ENCODE measurements at places on chromosomes 4 and X.

DNA sequence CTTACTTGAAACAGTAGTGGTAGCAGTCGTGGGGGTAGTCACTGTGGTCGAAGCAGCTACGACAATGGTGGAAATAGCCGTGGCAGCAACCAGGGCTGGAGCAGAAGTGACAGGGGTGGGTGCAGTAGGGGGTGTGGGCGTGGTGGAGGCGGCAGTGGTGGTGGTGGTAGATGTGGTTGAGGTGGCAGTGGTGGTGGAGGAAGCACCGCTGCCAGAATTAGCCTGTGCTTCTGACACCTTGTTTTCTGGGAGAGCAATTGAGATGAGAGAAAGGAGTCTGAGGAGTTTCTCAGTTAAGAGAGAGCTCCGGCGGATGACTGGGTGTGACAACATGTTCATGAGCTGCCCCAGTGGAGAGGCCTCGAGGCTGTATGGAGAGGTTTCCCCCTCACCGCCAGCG is 113.5 kb upstream of the HSD17B10 start:
- DNase-seq, result no peak

DNA sequence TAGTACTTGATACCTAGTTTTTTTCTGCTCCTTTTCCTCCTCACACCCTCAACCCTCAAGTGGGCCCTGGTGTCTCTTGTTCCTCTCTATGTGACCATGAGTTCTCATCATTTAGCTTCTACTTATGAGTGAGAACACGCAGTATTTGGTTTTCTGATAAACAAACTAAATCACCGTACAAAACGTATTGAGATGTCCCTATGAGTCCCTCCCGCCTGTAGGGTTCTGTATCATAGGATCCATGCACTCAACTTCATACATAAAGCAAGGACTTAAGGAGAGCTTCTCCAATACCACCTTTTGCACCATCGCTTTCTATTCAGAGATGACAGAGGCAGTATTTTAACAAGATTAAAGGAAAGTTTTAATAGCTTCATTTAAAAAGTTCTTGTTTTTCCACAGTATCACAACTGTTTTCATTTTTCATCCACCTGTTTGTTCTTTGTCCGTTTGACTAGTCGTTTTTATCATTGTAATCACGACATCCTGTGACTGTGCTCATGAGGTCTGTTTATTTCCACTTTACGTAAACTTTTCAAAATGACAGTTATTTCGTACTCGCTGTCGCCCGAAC is 457 bp upstream of the RAB9A start:
- DNase-seq, result no peak

DNA sequence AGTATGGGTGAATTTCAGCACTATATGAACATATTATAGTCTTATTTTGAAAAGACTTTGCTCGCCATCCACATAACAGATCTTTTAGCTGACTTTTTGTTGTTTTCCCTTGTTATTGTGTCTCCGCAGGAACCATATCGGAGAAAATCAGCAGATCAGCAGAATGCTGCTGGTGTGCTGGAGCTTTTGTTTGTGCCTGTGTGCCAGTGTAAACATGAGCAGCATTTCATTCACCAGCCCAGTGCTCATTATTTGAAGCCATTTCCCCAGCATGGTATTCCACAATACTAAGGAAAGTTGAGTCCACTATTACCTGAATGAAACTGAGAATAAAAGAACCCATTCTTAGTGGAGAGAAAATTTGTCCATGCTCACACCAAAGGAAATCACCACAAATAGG is 261.8 kb upstream of the ARX start:
- no peak for DNase-seq

- no peak for DNase-seq
Observed at GRCh38 chr4:138644322-138644721, 371.3 kb upstream of the NOCT start.

- DNase-seq, result no peak
Observed at GRCh38 chr4:142563682-142564291, 282.3 kb downstream of the INPP4B start.

GRCh38 chr4:44320833-44321232 is 127.8 kb downstream of the KCTD8 start:
- DNase-seq, result no peak

- DNase-seq, result no peak
Observed at GRCh38 chrX:129039176-129039575, 484.1 kb downstream of the SMARCA1 start.

- DNase-seq, result no peak
Observed at GRCh38 chr4:35463251-35463952, 780.9 kb downstream of the ARAP2 start.

DNA sequence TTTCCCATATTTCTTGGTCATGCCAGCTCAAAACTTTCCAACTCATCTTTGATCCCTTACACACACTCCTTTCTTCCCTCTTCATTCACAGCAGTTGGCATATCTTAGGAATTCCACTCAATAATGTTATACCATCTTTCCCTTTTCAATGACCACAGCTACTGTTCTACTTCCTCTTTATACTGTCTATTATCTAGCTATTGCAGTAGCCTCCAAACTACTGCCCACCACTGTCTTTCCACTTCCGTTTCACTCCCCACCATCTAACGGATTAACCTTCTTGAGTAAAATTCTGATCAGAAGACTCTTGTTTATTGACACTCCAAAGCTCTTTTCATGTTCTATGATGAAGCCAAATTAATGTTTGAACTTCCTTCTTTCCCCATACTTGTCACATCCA is 55.8 kb downstream of the ADAMTS3 start:
- DNase-seq, result no peak

DNA sequence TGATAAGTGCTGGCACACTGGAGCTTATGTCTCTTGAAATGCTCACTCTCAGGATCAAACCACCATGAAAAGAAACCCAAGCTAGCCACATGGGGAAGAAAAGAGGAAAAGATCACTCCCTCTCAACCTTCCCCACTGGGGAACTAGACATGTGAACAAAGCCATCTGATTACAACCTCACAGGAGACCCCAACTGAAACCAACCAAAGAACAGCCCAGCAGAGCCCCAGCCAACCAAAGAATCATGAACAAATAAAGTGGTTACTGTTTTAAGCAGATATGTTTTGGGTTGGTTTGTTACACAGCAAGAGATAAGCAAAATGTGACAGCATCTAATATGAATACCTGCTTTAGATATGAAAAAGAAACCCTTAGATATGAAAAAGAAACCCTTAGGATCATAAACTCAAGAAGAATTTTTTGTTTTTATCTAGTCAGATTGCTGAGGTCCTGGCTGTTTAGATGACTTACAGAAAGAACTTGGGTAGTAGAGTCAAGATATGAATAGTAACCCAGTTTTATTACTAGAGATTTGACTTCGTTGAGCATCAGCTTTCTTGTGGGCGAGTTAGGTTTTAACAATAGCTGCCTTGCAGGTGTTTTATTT is 23.7 kb upstream of the TLR7 start:
- no peak for DNase-seq
